CD4-positive, CD25-positive, alpha-beta regulatory T cell (primary cell): ENCODE measurements at places on chromosomes 5 and 9.

DNA sequence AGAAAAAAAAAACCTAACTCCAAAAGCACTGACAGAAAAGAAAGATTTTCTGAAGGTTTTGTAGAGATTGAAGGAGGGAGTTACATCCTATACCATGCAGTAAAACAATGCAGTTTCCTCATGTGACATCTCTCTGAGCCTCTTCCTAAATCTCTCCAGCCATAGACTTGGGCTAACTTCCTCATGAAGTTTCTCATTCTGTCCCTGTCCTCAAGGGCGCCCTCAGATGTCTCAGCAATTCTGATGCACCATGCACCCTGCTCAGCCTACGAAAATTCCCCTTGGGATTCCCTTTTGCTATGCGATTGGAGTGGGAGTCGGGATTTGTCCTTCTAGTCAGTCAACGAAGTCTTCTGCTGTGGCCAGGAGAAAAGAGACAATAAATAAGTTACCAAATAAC is 68.9 kb downstream of the FAT2 start:
- no peak for DNase-seq

DNA sequence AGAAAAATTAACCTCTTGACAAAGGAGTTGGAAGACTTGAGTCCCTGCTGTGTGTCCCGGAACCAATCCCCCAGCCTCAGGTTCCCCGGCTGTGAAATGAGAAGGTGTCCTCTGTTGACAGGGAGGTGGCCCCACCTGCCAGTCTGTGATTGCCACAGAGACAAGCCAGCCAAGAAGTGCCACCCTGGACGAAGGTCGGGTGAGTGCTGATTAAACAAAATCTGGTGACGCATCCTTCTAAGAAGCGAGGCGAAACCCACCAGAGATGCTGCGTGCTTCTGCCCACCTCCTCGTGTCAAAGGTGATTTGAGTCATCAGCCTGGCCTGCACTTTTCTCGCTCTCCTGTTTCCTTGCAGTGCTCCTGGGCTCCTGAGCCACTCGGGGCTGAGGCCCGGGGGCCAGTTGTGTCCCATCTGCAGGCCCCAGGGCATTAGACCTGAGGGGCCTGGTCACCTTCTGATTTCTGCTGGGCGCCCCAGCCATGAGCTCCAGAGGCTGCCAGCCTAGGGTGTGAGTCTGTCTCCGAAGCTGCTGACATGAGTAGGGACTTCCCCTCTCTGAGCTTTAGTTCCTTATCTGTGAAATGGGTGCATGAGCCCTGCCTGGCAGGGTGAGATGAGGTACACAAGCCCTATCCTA is 28.7 kb downstream of the NEK6 start:
- DNase-seq: no peak

- DNase-seq: no peak
Measured at GRCh38 chr9:29750062-29750461, 2176.8 kb upstream of the C9orf72 start.

- no peak for DNase-seq
Measured at GRCh38 chr9:129606161-129607026, 14.5 kb downstream of the C9orf50 start.

DNA sequence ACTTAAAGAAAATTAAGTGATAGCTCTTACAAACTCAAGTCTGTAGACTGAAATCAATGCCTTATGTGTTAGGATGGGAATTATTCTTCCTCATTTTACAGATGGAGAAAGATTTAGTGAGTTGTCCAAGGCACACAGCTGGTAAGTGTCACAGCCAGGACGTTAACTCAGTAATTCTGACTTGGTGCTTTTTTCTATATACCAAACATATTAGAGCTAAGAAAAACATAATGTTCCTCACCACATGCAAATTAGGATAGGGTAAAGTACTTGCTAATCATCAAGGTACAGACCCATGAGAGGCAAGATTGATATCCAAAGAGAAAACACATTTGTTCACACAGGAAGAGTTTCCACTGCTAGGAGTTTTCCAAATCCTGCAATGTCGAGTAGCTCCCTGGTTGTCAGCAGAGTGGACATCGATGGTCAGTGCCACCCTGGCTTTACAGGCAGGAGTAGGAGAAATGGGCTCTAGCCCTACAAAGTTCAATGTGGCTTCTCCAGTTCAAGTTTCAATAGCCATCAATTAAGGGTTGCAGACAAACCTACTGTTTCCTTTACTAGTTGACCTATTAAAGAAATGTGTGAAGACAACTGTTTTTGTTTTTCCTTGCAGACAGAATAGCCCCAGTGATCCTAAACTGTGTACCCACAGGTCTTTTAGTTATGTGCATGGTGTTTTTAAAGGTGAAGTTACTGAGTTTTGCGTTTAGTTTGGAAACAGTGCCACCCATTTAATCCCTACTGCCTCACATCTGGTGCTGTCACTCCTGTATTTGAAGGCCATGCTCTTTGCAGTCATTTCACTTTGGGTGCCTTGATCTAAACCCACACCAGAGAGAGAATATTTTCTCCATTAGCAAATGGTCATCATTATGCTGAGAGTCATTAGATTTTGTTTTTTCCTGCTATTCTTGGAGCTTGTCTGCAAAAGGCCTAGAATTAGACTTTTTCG is 460.8 kb upstream of the SMARCA2 start:
- DNase-seq: no peak

GRCh38 chr5:141793403-141793802 is 84.8 kb downstream of the PCDH1 start:
- DNase-seq: no peak

DNA sequence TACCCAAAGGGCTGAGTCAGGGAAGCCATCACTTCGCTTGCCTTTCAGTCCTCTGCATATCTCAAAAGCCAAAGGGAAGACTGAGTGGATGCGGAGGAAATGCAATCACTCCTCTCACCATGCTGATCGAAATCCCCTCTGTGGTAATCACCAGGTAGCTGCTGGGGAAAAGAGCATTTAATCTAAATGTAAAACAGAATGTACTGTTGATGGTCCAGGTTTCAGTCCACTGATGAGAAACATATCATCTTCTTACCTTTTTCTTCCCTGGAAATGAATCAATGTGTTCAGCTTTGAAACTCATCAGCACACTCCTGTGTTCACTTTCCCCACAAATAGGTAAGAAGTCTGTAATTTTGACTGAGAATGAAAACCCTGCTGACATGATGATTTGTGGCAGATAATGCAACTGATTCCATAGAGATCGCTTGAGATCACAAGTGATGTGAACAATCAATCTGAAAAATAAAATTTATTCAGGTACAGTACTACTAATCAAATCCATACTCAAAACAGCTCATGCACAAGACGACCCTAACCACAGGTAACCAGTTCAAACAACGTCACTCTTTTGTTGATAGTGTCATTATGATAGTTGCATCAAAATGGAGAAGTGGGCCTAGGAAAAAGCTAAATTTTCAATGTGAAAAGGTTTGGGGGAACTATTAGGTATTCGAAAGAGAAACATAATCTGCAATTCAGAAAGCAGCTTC is 454.0 kb upstream of the RGMB start:
- no peak for DNase-seq

DNA sequence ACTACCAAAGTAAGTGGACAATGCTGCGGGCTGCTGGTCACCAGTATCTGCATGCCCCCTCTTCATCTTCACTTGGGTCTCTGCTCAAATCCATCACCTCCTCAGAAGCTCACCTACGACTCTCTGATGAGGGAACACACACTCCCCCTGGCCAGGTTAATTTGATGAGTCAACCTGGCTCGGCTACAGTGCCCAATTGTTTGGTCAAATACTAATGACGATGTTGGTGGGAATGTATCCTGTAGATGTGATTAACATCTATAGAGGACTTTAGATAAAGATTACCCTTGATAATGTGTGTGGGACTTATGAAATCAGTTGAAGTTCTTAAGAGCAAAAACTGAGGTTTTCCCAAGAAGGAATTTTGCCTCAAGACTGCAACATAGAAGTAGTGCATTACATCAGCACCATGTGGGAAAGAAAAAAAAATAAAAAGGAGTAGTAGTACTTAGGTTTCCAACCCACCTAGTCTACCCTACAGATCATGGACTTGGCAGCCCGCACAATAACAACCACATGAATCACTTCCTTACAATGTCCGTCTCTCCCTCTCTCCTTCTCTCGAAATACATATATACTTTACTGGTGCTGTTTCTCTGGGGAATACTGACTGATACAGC is 467.3 kb downstream of the DNAH5 start:
- no peak for DNase-seq
